ENCODE measurements at places on chromosomes 7 and 10.

GRCh38 chr10:77687621-77688020 is 50.0 kb upstream of the KCNMA1 start:
- no peak for DNase-seq

DNA sequence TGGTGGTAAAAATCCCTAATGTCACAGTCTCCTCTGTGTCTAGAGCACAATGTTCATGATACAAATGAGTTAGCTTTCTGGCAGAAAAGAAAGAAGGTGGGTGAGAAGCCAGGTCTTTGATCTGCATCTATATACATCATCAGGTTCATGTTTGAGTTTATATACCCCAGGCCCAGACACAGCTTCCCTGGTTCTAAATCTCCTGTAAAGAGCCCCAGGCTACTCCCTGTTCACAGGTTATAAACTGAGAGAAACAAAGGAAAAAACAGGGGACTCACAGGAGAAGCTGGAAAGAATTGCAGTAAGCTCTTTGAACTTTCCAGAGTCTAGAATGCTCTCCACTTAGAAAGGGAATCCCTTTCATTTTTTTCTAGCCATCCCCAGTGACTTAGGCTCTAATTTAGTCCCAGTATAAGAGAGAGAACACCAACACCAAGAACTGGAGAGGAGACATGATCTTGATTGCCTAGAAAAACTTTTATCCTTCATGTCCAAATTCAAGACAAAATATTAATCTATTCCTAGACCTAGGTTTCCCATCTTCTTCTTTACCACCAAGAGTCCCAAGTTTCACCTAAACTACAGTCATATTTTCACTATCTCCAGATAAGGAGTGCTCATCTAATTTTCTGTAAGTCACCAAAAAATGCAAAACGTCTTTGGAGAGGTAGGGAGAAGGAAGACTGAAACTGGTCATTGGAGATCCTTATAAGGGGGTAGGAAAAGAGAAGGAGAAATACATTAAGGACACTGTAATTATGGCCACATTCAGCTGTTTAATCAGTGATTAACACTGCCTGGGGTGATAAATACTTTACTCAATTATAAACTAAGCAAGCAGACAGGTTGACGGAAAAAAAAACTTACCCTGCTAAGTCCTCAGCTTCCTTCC is 469 bp downstream of the MSS51 start:
- DNase-seq = no peak

DNA sequence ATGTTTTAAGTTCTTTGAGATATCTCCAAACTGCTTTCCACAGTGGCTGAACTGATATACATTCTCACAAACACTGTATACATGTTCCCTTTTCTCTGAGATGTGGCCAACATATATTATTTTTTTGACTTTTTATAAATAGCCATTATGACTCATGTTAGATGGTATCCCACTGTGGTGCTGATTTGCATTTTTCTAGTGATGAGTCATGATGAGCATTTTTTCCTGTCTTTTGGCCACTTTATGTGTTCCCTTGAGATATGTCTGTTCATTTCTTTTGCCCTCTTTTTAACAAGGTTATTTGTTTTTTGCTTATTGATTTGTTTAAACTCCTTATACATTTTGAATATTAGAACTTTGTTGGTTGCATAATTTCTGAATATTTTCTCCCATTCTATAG is 1055.1 kb downstream of the NXPH1 start:
- DNase-seq = no peak

DNA sequence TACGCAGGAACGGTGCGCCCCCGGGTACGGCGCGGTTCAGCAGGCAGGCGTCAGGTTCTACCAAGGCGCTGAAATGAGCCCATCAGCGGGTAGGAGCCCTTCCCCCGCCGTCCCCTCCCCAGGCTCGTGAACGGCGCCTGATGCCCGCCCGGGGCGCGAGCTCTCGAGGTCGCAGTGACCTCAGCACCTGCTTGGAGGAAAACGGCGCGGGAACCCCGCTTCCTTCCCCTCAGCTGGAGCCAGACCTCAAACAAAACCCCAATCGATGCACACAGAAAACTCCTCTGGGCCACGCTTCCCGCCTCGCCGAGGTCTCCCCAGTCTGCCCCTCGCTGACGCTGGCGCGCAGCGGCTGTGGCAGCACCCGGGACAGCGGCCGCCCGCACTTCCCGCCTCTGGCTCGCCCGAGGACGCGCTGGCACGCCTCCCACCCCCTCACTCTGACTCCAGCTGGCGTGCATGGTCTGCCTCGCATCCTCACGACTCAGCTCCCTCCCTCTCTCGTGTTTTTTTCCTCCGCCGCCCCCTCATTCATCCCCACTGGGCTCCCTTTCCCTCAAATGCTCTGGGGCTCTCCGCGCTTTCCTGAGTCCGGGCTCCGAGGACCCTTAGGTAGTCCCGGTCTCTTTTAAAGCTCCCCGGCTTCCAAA is 514 bp upstream of the GAD2 start:
- DNase-seq = no peak

GRCh38 chr7:19106241-19107080 is 11.0 kb downstream of the TWIST1 start:
- DNase-seq = no peak

- DNase-seq = no peak
These were observed 3.2 kb upstream of the PAX2 start for GRCh38 chr10:100742076-100742771.

DNA sequence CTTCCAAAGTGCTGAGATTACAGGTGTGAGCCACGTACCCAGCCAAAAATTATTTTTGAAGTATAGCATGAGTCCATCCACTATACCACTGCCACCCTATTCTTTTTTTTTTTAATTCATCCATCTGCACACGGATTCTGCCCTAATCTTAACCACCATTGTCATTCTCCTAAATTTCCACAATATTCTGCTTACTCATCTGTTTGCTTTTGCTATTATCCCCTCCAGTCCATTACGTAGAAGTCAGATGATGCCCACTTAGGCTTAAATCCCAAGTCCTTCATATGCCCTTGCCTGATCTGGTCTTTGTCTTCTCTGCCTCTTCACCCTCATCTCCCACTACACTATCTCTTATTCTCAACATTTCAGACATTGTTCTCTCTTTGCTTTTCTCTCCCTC is 86.7 kb downstream of the MMRN2 start:
- no peak for DNase-seq

DNA sequence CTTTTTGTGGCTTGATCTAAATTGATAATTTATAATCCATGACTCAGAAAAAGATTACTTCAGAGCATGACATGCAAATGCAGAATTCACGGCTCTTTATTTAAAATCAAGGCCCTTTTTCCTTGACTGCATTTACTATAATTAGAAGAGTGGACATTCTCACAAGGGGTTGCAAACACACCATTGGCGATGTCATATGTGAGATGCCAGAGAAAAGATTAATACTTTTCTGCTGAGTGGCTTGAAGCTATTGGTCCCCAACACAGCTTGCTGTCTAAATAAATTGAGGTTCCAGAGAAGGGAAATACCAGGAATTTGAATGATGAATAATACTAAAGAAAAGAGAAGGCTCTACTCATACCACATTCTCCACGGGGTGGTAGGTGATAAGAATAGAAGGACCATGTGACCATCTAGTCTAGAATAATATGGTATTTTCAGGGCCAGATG is 78.7 kb upstream of the ARID5B start:
- no peak for DNase-seq
